ENCODE measurements at places on chromosomes 3 and 15.

- no peak for DNase-seq
Observed at GRCh38 chr3:197019021-197019420, 10.6 kb downstream of the MELTF start.

- DNase-seq = no peak
Observed at GRCh38 chr3:50231581-50231980, 4.4 kb upstream of the GNAI2 start.

DNA sequence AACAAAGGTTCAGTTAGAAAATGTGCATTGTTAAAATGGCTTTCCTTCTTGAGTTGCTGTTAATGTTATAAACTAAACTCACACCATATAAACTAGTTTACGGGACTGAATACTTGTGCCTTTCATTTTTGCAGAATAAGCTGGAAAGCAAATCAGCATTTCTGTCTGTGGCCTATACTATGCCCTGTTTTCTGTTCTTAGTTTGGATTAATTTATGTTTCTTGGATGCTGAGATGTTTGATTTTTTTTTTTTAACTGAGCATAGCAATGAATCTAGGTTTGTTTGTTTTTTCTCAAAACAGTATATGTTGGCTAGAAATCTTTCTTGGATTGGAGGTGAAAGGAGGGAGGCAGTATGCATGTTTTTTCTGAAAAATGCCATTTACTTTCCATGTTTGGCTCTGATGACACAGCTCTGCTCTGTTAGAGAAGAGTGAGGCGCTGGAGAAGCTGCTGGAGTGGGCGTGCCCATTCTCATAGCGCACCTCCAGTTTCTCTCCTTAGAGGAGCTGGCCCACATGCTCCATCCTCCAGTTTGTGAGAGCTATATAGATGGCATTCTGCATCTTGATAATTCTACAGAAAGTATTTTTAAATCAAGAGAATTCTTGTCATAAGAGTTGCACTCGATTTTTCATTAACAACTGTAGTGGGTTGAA is 423.6 kb upstream of the TPM1 start:
- DNase-seq = no peak

GRCh38 chr3:113556946-113557335 is 24.6 kb downstream of the SIDT1 start:
- DNase-seq = no peak

- DNase-seq = no peak
Observed at GRCh38 chr15:48413304-48413703, 82.1 kb downstream of the DUT start.

DNA sequence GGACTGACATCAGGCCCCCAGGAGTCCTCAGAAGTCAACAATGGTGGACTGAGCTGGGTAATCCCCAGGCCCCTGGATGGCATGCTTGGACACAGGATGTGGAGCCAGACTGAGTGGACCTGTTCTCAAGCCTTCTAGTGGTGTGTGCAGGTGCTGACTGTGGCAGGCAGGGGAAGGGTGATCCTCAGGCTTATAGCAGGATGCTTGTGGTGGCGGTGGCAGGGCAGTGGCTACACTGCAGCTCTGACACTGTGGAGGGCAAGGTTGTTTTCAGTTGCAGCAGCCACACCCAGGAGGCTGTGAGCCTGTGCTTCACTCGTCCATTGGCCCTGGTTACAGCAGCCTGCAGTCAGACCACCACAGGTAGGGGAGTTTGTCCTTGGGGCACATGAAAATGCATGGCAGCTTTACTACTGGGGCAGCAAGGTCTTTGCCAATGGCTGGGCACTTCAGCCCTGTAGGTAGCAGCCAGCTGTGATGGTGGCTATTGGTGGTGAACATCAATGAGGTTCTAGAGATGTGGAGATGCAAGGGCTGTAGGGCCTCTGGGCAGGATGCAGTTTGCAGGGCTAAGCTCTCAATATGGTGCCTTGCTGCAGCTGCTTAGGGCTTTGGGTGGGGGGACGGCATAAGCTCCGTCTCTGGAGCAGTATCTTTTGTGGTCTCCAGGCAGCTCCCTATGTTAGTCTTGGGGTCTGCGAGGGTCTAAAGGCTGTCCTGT is 17.5 kb upstream of the MYO5A start:
- no peak for DNase-seq

DNA sequence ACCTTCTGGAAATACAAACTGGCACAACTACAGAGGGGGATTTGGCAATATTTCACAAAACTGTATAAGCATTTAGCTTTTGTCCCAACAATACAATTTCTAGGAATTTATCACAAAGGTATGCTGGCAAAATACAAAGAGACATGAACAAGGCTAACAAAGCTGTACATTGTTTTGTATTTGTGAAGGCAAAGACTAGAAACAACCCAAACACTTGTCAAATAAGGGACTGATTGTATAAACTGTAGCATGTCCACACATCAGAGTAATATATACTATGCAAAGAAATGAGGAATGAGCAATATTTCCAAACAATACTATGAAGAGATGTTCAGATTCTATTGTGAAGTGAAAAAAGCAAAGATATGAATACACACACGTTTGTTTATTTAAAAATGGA is 26.4 kb downstream of the CP start:
- DNase-seq = no peak

DNA sequence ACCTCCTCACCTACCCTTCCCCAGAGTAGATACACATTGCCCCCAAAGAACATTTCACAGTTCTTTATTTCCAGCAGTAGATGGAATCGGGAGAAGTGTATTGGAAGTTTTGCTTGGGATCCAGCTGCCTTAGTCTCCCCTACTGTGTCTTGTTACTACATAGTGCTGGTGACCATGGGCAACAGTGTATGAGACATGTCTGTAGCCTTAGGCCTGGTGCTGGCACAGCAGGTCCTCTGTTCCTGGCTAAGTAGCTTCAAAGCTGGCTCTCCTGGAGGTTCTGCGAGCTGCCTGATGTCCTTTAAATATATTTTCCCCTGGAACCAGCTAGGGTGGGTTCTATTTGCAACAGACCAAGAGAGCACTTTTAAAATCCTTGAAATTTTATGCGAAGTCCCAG is 174.7 kb downstream of the THSD4 start:
- DNase-seq = no peak

GRCh38 chr15:42929306-42929848 is 8.8 kb upstream of the TTBK2 start:
- no peak for DNase-seq

GRCh38 chr3:48130321-48130904 is 57.8 kb downstream of the CDC25A start:
- DNase-seq = no peak

All from T-helper 9 cell (primary cell).